Frontal cortex (tissue), 4 donors: ENCODE measurements at places on chromosomes 12 and 14.

DNA sequence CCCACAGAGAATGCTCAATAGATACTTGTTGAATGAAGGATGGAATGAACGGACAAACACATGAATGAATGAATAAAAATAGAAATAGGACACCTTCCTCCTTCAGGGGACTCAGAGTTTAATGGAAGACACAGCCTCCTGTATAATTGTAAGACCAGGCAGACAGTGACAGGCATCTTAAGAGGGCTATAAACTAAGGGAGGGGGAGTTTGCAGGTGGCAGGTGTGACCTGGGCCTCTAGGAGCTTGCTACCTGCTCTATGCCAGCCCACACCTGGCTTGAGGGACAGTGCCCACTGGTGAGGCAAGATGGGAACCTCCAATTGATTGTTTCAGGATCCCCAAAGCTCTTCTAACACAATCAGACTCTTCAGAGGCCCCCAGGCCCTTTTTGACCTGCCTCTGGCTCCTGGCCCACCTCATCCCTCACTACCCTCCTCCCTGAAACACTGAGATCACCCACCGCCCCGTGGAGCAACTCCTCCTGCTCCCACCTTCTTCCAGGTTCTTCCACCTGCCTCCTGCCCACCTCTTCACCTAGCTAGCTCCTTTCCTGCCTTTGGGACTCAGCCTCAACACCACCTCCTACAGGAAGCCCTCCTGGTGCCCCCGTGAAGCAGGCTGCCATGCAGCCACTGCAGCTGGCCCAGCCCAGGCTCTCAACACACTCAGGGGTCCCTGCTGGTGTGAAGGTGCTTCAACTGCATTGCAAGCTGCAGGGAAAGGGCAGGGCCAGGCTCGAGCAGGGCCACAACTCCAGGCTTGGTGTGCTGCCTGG, 9.4 kb downstream of the SERPINA3 start:
- no peak for DNase-seq

DNA sequence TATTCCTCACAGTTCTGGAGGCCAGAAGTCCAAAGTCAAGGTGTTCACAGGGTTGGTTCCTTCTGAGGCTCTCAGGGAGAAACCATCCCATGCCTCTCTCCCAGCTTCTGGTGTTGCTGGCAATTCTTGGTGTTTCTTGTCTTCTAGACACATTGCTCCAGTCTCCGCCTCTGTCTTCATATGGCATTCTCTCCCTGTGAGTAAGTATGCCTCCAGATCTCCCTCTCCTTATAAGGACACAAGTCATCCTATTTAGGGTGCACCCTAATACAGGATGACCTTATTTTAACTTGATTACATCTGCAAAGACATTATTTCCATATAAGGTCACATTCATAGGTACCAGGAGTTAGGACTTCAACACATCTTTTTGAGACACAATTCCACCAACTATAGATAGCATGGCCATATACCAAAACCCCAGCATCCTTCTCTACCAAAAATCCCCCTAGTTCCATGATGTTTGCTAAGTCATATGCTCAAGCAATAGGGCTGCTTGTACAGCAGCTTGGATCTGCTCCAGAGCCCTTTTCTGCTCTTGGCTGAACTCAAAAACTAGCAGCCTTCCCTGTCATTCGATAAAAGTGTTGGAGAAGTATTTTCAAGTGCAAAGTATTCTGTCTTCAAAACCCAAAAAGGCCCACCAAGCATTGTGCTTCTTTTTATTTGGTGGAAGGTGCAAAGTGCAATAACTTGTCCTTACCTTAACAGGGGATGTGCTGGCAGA, 79.2 kb upstream of the CMKLR1 start:
- no peak for DNase-seq

DNA sequence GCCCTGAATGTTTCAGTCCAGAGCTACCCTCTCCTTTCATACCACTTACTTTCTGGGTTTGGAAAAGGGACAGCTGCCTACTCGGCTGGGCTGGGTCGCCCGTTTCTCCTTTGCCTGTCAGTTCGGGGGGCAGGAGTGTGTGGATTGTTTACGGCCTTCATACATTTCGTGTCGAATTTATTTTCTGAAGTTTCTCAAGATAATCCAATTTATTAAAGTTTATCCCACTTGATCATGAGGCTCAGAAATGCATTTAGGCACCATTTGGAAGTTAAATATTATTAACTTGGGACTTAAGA, 608 bp downstream of the ZNF410 start:
- DNase-seq, result no peak

- DNase-seq, result no peak
These were observed 18.5 kb upstream of the CD69 start for GRCh38 chr12:9779209-9779608.

GRCh38 chr14:94936401-94936892, 166.5 kb upstream of the GSC start:
- DNase-seq, result peak; percentile 78

- DNase-seq, result no peak
These were observed 24.1 kb downstream of the KIF26A start for GRCh38 chr14:104162495-104162894.

DNA sequence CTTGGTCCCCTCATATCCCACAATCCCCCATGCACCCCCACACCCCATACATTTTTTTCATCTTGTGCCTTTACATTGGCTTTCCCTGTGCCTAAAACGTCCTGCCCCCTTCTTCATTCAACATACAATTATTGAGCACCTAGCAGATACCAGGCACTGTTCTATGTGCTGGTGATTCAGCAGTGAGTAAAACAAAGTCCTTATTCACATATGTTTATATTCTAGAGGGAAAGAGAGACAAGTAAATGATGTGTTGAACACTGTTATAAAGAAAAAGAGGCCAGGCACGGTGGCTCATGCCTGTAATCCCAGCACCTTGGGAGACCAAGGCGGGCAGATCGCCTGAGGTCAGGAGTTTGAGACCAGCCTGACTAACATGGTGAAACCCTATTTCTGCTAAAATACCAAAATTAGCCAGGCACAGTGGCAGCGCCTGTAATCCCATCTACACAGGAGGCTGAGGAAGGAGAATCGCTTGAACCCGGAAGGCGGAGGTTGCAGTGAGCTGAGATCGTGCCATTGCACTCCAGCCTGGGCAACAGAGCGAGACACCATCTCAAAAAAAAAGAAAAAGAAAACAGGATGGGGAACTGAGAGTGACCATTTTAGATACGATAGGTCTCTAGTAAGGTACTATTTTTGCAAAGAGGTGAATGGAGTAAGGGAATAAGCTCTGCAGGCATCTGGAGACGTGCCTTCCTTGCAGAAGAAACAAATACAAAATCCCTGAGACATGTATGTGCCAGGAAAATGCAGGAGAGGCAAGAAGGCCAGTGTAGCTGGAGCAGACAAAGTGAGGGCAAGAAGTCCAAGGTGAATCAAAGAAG, 12.2 kb downstream of the SLC7A7 start:
- no peak for DNase-seq

DNA sequence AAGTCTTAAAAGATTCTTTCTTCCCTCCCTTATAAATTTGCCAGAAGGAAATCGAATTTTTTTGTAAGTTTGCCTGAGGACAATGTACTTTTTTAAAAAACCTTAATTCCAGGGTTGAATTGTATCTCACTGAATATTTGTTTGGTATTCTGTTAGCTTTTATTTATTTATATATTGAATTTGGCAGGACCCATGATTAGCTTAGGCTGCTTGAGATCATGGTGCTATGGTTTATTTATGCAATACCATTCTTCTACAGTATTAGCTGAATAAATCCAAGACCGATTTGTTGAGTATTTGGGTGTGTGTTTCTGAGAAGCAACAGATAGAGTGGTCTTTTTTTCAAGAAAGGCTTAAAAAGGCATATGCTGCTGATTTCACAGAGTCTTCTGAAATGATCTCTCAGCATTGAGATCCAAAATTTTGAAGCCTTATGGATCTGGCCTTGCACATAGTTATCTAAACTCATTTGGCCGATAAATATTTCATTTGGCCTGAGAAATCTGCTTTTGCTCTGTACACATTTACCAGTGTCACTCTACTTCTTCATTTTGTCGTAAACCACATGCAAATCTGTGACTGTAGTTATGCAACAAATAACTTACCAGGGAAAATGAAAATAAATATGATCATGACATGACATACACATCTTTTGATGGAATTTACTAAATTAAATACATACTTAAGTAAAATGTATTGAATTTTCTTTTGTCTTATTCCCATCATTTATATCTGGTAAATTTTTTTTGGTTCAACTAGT, 265.8 kb upstream of the FLRT2 start:
- no peak for DNase-seq

DNA sequence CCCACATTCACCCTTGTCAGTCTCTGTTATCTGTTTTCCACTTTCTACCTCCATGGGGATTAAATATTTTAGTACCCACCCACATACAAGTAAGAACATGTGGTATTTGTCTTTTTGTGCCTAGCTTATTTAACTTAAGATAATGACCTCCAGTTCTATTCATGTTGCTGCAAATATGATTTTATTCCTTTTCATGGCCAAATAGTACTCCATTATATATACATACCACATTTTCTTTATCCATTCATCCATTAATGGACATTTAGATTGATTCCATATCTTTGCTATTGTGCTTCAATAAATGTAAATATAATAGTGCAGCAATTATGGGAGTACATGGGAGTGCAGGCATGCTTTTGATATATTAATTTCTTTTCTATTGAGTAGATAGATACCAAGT, 185.8 kb downstream of the RPAP3 start:
- DNase-seq, result no peak

GRCh38 chr12:31478898-31479297, 112.0 kb downstream of the DENND5B start:
- DNase-seq, result no peak

DNA sequence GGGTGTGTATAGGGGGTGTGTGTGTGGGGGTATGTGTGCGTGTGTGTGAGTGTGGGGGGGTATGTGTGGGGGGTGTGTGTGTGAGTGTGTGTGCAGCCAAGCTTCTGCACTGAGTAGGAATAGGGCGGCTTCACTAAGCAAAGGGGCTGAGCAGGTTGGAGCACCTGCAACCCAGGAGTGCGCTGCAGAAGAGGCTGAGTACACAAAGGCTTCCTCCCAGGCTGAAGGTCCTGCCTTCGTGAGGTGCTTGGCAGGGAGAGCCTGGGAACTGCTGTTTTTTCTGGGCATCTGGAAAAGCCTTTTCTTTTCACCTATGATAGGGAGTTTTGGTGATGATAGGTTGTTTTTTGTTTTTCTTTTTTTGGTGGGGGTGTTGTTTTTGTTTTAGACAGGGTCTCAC, 6.0 kb upstream of the NUDT14 start:
- no peak for DNase-seq
